ENCODE measurements at places on chromosomes 4 and X.

DNA sequence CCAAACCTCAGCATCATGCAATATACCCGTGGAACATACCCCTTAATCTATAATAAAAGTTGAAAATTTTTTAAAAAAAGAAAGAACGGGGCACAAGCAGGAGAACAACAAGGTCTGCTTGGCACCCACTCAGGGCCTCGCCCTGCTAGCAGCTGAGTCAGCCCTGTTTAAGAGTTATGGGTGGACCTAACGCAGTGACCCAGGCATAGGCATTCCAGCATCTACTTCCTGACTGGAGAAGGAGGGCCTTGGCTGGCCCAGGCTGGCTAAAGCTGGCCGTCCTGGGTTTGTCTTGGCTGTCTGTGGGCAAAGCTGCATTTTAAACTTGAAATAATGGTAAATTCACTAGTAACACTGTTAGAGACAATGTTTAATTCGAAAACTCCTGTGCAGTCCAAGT, 236.7 kb upstream of the PGRMC2 start:
- no peak for DNase-seq

DNA sequence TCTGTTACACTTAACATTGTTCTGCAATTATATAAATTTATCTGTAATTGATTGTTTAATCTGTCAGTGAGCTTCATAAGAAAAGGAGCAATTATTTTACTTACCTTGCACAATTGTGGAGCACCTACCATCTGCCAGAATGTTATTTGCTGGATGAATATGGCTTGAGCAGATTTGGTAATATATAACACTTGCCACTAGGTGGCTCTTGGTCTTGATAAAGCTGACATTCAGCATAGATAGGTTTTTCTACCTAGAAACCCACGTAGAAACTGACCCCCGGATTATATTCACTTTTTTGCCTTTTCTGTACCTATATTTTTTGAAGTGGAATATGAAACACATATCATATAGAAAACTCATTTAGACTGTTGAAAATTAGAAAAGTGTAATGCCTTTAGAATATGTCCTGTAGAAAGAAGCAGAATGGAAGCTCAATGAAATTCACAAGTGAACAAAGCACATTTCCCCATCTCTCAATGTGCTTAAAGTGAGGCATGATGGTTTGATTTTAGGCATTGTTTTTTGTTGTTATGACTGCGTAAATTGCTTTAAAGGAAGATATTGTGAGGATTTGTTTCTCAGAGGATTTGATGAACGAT, 9.5 kb downstream of the RBPJ start:
- DNase-seq: no peak

DNA sequence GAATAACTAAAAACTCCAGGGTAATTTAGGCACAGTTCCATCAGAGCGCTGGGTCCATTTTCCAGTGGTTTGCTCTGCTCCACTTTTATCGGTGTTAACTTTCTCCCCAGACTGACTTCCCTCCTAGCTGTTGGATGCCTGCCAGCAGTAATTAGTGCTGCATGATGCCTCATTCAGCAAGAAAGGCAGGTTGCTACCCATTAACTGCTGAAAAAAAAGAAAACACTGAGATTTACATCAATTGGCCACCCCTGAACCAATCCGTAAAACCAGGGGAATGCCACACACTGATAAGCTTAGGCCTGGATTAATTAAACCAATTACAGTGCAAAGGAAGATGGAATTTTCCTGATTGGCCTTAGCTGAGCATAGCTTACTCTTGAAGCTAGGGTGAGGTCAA, 182.4 kb upstream of the CXXC4 start:
- no peak for DNase-seq

DNA sequence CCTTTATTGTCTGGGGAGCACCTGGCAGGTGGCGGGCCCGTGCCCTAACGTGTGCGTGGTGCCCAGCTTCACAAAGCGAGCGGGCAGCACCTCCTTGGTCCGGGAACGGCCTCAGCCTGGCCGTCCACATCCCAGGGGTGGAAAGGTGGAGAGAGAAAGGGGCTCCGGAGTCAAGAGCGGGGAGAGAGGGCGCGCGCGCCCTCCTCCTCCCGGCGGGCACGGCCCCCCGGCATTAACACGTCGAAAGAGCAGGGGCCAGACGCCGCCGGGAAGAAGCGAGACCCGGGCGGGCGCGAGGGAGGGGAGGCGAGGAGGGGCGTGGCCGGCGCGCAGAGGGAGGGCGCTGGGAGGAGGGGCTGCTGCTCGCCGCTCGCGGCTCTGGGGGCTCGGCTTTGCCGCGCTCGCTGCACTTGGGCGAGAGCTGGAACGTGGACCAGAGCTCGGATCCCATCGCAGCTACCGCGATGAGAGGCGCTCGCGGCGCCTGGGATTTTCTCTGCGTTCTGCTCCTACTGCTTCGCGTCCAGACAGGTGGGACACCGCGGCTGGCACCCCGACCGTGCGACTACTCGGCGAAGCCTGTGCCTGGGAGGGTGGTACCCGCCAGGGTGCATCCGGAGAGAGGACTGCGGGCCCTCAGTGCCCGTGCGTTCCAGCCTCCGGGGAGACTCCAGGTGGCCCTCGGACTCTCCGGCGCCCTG, at the start of gene KIT:
KIT (plus strand) TSS at position 407 of the 701 bp plus-strand sequence; CDS start at position 465, 58 bp downstream.
- DNase-seq: no peak

DNA sequence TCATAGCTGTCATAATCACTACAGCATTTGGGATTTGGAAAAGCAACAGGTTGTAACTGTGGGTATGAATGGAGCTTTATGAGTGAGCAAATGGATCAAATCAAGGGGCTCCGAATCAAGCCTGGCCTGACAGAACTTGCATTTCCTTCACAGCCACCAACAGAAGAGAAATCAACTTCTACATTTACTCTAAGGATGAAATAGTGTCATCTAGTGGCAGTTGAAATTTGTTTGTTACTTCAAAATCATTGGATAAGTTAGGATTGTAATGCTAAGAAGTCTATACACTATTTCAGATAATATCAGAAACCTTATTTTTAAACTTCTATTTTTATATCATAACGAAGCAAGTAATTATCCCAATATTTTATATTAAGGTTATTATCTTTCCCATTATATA, 10.7 kb upstream of the WDR17 start:
- DNase-seq: no peak

DNA sequence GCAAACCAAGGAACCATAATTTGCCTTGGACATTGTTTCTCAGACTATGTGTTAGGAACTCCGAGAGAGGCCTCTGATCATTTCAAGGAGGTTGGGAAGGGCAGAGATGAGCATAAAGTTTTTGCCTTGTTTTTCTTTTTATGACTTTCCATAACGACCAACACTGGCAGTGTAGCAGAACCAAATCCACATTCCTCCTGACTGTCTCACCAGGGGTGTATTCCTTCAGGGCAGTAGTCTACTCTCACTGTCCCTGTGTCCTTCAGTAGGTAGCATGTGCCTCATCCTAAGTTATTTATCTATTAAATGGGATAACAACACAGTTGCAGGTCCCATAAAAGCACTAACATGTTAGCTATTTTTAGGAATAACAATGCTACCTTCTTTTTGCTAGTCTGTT, 20.8 kb downstream of the EGFL6 start:
- DNase-seq: no peak

- DNase-seq: no peak
Measured at GRCh38 chr4:99324979-99325378, 3.8 kb upstream of the ADH1B start.

DNA sequence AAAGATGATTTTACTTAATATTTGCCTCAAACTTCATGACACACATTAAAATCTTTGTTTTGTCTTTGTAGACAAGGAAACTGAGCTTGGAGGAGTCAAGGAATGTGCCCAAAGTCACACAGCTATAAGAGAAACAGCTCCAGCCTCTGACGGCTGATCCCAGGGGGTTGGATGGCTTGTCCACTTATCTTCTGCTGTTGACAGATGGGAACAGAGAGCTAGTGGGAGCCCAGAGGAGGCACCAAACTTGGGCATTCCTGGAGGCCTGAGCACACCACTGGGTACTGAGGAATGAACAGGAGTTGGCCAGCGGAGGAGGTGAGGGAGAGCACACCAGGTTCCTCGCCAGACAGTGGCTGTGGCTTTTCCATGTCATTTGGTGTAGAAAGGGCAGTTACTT, 56.4 kb upstream of the GPR78 start:
- DNase-seq: no peak

- no peak for DNase-seq
Measured at GRCh38 chr4:118221227-118221800, 131.5 kb downstream of the PRSS12 start.

DNA sequence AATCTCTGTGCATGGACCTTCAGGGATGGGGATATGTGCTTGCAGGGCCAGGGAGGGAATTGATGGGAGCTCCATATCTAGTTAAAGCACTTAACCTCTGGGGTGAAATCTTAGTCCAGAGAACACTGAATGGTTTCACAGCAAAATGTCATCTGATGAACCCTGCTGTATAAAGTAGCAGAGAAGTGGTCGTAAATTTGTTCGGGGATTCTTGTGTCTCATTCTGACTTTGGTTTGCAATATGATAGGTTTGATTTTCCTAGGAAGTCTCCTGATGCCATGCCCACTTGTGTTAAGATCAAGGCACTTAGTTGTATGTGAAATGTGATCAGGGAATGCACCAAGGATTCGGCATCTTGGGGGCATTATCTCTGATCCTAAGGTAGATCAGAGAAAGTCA, 96.9 kb downstream of the NHS start:
- DNase-seq: no peak

- DNase-seq: no peak
Measured at GRCh38 chrX:117707948-117708743, 408.5 kb downstream of the KLHL13 start.

GRCh38 chr4:151304755-151305154, 20.6 kb downstream of the SH3D19 start:
- DNase-seq: no peak

- DNase-seq: no peak
Measured at GRCh38 chr4:117777721-117778120, 256.6 kb upstream of the NDST3 start.

DNA sequence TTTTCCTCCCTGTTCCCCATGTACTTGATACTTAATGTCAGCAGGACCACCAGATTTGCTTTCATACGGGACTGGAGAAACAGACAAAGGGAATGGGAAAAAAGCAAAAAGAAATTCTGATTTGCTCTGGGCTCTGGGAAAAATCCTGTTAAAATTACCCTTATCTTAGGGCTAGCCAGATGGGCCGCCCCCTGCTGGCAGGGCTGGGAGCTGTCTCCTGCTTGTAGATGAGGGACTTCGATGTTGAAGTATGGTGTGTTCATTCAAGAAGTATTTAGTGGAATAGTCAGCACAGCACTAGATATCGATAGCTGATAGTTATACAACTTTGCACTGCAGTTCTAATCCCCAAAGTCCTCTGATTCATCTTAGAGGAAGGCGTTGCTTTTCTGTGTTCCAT, 45.8 kb downstream of the BCORL1 start:
- no peak for DNase-seq

DNA sequence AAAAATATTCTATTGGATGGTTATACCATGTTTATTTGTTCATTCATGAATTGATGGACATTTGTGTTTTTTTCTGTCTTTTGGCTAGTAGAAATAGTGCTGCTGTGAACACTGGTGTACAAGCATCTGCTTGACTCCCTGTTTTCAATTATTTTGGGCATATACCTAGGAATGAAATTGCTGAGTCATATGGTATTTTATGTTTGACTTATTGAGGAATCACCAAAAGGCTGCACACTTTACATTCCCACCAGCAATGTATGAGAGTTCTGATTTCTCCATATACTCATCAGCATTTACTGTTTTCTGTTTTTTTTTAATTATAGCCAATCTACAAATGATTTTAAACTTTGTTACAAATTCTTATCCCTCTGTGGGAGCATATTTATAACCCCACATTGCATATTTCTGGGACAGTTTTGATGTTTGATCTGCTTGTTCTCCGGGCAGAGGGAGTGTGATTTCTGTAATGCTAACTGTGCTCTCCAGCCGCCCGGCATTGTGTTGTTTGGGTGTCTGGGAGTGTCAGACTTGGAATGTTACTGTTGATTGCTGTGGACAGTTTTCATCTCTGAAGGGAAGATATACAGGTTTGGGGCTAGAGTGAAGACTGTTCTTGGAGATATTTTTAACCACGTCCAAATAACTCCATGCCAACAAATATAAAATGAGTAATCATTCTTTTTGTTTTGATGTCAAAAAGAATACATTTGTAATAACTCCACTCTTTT, 60.5 kb upstream of the PGRMC2 start:
- DNase-seq: no peak

- DNase-seq: no peak
Measured at GRCh38 chr4:134001057-134001456, 200.5 kb downstream of the PABPC4L start.

- DNase-seq: no peak
Measured at GRCh38 chrX:37809970-37810369, 30.1 kb downstream of the CYBB start.

- no peak for DNase-seq
Measured at GRCh38 chr4:94412658-94413038, 39.1 kb upstream of the PDLIM5 start.
